ENCODE measurements at places on chromosomes 12 and 14. TPM values are rescaled to one million over a fixed set of nuclear protein-coding genes. Genes with fewer than 3 reads are reported as not detected.

The RTL1 gene
- not detected for total RNA-seq

The A2M gene
- total RNA-seq = 2,139 TPM

The SYT10 gene
- not detected for total RNA-seq

The IL23A gene
- 0.52 TPM for total RNA-seq
